ENCODE measurements at places on chromosomes 4 and X.
A peak's percentile ranks its signal among the peaks of the same experiment; 100 is the strongest.

DNA sequence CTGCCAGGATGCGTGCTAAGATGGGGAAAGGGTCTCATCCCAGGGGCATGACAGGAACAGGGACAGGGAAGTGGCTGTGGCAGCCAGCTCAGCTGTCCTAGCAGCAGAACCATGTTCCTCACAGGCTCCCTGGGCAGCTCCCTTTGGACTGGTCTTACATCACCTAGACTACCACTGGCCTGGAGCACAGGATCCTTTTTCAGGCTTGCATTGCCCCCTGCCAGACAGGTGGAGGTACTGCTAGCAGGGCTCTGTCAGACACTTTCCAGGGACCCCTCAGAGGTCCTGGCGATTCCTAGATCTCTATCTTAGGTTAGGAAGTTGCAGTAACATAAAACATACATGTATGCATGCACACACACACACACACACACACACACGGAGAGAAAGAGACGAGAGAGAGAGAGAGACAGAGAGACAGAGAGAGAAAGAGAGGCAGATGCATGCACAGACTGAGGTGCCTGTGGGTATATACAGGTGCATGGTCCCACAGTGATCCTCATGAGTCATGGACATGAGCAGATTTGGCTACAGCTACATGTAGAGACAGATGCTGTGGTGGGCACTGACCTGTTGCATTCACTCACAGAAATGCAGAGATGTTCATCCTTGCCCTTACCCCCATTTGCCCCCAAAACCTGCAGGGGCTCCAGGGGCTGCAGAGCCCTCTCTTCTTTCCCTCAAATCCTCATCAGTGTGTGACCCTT, 63.6 kb downstream of the STARD8 start:
- DNase-seq, result peak; percentile 14

- no peak for DNase-seq
Measured at GRCh38 chrX:14616836-14617235, 87.5 kb downstream of the GLRA2 start.

GRCh38 chr4:126046081-126046614, 731.4 kb downstream of the FAT4 start:
- DNase-seq, result no peak

- no peak for DNase-seq
Measured at GRCh38 chr4:30744386-30744785, 24.2 kb downstream of the PCDH7 start.

DNA sequence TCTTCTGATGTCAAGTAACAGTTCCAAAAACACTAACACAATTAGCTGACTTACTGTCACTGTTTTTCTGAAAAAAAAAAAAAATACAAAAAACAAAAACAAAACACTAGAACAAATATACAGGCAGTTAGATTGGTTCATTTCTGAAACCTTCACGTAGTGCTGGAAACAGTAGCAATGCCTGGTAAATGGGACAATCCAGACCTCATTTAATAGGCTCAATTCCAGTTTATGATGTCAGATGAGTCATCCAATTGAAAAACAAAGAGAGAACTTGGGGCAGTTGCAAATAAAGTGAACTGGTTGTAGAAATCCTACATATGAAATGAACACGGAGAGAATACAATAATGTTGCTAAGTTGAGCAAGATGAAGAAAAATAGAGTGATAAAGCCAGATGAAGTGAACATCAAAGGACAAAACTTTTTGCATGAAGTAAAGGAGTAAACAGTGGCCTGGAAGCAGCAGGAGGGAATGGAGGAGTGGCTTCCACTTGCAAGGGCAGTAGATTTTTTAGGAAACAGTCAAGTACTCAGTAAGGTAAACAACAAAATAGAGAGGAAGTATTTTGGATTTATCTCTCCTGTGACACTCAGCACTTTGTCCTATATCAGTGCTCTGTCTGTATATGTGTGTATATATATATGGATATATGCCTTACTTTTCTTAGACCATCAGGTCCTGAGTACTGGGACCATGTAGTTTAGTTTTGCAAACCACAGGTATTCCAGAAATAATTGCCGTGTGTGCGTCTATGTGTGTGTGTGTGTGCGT, 39.3 kb upstream of the MAGEA10 start:
- DNase-seq, result no peak

GRCh38 chr4:123068081-123068480, 145.7 kb upstream of the NUDT6 start:
- no peak for DNase-seq

- no peak for DNase-seq
Measured at GRCh38 chrX:47078129-47079043, at the start of gene RGN. RGN (plus strand) TSS chrX:47078443; CDS start chrX:47081145, 2,702 bp downstream.

DNA sequence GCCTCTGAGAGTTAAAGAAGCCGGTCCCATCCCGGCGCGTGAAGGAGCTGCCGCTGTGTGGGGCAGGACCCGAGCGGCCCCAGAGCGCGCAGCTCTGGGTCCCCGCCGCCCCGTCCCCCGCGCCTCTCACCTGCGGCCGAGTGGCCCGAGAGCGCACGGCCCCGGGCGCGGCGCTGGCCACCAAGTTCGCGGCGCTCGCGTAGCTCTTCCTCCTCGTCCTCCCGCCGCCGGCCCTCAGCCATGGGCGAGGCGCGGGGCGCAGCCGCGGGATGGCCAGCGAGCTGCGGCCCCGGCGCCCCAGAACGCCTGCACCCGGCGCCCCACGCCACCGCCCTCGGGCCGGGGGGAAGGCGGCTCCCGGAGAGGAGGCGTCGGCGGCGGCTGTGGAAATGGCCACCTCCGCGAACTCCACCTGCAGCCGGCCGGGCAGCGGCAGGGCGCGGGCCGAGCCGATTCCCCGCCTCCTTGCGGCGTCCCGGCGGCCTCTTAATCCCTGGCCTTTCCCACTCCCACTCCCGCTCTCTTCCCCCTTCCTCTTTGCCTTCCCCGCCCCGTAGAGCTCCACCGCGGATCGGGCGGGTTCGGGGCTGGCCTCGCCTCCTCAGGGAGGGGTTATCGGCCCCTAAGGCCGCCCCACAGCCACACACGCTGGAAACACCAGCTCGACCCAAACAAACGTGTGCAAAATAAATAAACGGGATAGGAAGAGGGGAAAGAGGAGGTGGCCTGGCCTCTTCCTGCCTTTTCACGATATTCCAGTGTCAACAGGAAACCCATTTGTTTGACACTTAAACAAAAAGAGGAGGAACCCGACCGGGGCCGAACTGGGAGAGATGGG, at the start of gene SH3D19:
Gene SH3D19, minus strand, starts transcription at position 495 of the 838 bp plus-strand sequence. Its CDS starts 253 bp downstream, at position 242.
- peak; percentile 15 for DNase-seq

DNA sequence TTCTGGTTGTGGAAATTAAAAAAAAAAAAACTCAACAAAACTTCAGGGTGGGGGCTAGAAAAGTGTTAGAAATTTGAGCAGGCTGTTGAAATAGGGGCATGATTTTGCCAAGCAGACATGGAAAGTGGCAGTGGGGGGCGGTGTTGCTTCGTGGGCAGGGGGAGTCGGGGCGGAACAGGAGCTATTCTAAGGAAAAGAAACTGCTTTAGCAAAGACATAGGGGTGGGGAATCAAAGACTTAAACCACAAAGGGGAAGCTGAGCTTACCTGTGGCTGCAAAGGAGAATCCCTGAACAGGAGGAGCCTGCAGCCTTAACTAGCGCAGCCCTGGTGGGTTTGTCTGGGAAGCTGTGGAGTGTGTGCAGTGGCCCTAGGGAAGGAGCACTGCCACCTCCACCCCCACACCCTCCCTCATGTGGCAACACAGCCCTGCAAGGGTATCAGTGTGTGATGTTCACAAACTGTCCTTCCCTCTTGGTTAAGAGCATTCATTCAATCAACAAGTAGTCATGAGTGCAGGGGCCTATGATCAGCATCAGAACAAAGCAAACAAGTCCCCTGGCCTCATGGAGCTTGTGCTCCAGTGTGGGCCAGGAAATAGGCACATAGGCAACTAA, 20.5 kb downstream of the SEL1L3 start:
- DNase-seq, result no peak

- DNase-seq, result no peak
Measured at GRCh38 chr4:15003401-15003890, 1.2 kb downstream of the CPEB2 start.

DNA sequence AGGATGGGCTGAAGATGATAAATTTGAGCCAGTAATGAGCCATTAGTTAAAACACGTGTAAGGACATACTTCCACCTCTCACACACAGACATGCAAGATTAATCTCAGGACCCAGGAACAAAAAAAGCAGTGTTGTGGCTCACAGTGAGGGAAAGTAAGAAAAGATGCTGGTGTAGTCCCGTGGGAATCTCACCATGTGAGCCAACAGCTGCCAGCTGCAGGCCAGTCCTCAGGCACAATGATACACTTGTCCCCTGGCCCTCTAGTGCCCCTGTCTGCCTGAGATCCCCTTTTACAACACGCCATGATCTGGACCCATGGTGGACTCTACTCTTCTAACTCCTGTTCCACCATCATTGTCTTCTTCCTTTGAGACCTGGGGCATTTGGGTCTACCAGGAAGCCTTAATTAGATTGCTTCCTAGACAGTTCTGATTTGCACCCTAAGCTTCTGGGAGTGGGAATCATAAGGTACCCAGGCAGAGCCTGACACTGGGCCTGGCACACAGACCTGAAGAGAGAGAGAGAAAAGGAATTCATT, 194.7 kb downstream of the STIM2 start:
- no peak for DNase-seq

DNA sequence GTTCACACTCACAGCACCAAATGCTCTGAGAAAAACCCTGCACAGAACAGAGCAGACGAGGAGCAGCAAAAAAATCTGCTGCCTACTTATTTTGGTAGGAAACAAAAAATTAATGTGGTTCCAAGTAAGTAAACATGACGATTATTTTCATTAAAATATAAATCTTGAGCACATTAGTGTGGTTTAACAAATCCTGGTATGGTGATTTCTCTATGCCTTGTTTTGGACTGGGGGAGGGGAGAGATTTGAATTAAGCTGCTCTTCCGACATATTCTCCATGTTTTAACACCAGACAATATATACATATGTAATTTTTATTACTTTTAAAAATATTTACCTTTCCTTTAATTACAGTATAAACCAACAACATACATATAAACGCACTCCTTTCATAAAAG, 1.8 kb downstream of the CAMK2D start:
- no peak for DNase-seq

DNA sequence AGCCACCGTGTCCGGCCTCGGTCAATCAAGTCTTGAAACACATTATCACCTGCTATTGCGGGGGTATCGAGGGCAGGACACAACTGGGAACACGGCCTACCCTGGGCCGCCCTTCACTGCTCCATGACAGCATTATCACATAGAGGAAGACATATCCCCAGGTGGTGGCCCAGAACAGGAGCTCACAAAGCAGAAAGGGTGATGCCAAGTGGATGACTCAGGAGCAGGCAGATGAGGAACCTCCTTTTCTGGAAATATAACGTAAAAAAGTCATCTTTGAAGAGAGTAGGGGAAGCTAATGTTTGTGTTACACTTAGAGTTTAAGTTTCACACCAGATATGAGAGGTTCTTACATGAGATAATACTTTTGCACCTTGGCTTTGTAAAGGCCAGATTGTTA, 5.3 kb upstream of the SUPT20HL1 start:
- DNase-seq, result no peak

GRCh38 chr4:74444891-74445642, at the start of gene AREG:
AREG (plus strand) TSS chr4:74445136; CDS start chr4:74445346, 210 bp downstream.
- DNase-seq, result peak; percentile 67

- DNase-seq, result no peak
Measured at GRCh38 chr4:138535316-138535715, 293.2 kb upstream of the SLC7A11 start.

DNA sequence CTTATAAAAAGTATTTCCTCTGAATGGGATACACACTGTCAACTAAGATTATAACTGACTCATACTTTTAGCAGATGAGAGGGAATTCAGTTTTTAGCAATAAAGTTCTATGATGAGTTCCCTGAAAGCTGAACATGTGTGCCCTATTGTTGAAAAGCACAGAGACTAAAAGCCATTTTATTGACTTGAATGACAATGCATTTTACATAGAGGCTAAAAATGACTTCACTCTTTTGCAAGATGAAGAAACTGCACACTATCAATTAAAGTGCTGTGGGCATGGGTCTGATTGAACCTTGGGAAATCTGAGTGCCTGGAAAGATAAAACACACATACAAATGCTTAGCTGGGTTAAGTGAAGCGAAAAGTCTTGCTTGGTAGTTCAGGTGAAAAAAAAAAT, 633.4 kb downstream of the PDHA2 start:
- no peak for DNase-seq

DNA sequence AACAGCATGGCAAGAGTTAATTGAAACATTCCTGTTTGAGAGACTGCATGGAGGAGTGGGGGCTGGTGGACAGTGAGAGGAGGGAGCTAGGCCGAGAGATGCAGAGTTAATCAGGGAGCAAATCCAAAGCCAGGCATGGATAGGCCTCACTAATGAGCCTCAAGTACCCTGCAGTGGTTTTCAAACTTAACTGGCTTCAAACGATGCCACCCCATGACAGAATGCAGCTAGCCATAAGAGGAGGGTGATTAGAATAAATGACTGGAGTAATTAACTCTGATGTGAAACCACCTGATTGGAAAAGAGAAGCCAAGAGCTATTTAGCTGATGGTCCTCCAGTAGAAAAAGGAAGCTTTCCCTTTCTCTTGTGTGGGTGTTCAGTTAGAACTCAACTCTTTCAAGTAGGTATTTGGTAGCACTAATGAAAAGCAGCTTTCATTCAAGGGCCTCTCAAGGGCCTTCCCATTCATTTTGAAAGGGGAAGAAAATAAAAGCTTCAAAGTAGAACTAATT, 215.4 kb upstream of the MAB21L2 start:
- DNase-seq, result no peak

- DNase-seq, result no peak
Measured at GRCh38 chrX:646228-646495, 15.6 kb downstream of the SHOX start.

GRCh38 chrX:7586126-7586525, 256.8 kb upstream of the VCX start:
- DNase-seq, result peak; percentile 57

DNA sequence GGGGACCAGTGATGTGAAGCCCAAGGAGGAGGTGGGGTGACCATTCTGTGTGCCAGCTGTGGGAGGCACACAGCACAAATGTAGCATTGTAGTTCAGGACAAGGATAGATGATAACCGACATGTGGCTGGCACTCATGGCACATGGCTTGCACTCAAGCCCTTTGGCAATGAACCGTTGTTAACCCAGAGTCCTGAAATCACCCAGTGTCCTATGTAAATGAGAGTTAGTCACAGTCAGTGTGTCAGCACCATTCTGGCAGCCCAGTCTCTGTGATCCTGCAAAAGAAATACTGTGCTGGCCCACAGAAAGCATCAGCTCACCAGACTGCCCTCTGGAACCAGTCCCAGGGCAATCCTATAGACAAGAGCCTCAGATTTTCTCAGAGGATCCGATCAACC, 339.3 kb downstream of the MID1IP1 start:
- no peak for DNase-seq

- DNase-seq, result no peak
Measured at GRCh38 chr4:1044469-1045192, 33.2 kb downstream of the FGFRL1 start.

- DNase-seq, result no peak
Measured at GRCh38 chr4:151527699-151528098, 118.7 kb downstream of the FHIP1A start.

DNA sequence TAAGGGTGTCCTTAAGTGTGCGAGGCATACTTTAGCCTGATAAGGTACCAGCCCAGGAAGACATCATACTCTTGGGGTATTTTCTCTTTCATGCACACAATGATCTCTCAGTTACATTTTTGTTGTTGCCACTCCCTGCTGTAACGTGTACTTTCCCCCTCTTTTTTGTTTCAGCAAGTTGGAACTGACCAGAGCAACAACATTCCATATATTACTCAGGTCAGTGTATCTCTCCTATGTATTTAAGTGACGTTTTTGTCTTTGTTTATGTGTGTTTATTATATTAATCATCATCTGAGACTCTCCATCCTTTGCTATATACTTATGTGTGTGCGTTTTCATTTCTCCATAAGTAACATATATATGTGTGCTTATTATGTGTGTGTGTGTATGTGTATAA, 71.3 kb upstream of the VBP1 start:
- DNase-seq, result no peak
